H1 (cell line): ENCODE measurements at places on chromosomes 3 and 15. TPM values are rescaled to one million over a fixed set of nuclear protein-coding genes. Genes with fewer than 3 reads are reported as not detected.

The TEX55 gene
- polyA plus RNA-seq = not detected in 2 replicates

The THSD4 gene
- polyA plus RNA-seq = 2.5 and 3.2 TPM in 2 replicates

The STAC gene
- 8.0 and 8.9 TPM in 2 replicates for polyA plus RNA-seq

The MORC1 gene
- not detected in 2 replicates for polyA plus RNA-seq

The POTEB gene
- not detected in 2 replicates for polyA plus RNA-seq

The LRRC34 gene
- 3.0 and 4.1 TPM in 2 replicates for polyA plus RNA-seq
